ENCODE measurements at places on chromosomes 1 and 21.
A peak's percentile ranks its signal among the peaks of the same experiment; 100 is the strongest.

- DNase-seq: no peak
Measured at GRCh38 chr1:39640861-39641260, 1.4 kb upstream of the HEYL start.

- DNase-seq: no peak
Measured at GRCh38 chr21:46605767-46606426, 1.0 kb upstream of the S100B start.

DNA sequence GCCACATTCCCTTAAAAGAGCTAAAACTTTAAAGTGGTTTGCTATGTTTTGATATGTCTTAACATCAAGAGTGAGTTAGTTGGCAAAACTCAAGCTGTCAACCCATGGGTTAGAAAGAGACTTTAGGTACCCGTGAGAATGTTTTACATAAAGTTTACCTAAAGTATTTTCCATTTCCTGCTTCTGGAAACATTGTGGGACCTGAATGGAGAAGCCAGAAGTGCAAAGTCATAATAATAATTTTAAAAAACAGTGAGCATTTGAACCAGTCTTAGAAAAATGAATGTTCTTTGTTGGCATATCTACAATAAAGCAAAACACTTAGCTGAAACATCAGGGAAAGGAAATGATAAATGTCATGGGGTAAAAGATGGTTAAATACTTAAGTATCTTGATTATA, 34.8 kb downstream of the LRRC8C start:
- DNase-seq: no peak

DNA sequence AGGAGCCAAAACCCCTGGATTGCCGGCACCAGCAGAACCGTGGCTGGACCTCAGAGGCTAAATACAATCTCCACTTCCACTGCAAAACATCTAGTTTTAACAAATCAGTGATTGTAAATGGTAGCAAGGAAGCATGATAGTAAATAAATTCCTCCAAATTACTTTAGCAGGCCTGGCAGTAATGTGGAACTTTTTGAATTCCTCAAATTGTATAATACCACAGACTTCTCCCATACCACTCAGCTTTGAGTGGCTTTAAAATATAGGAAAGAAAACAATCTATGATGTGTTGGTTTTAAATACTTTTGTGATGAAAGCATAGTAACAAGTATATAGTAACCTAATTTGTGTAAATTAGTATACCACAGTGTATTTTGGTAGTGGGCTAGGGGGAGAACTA, 34.1 kb downstream of the NIBAN1 start:
- no peak for DNase-seq

- DNase-seq: peak; percentile 12
Measured at GRCh38 chr1:157092831-157093230, 6.8 kb downstream of the ETV3L start.

- no peak for DNase-seq
Measured at GRCh38 chr1:23091545-23091944, 72.3 kb downstream of the KDM1A start.

GRCh38 chr21:26920055-26920454, 46.8 kb downstream of the ADAMTS5 start:
- DNase-seq: no peak

DNA sequence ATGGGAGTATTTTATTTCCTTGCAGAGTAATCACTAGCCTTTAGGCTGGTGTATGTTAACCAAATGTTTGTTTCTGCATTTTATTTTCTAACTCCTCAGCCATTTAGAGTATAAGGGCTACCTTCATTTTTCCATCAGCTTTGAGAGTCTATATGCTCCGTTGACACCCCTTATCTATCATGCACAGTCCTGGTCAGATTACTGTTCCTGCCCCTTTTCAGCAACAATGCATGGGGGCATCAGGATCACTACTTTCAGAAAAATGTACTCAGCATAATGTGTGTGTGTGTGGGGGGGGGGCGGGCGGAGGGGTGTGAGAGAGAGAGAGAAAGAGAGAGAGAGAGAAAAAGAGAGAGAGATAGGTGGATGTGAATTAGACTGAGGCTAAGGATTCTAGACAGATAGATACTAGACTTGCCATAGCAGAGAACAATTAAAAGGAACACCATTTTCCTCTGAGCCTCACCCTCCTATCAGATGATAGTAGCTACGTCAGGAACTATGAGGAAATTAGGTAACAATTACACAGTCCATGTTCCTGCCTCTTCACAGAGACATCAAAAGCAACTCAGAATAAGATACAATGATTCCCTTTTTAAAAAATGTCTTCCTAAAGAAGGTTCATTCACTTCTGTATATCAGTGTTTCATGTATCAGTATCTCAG, 40.8 kb downstream of the FCER1A start:
- no peak for DNase-seq

DNA sequence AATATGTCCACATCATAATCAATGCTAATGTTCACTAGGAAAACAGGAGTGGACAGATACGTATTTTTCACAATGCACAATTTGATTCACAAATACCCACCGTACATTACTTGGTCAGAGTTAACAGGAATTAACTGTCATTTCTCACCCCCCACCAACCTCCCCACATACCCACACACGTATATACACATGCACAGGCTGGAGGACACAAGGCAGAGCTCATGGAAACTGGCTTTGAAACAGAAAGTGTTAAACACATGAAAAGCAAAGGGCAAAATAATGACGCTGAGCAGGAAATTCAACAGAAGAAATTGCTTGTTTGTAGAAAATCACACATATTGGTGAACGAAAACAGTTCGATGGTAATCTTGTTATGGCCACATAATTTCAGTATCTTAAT, 188.4 kb upstream of the DMRTA2 start:
- DNase-seq: no peak
